ENCODE measurements at places on chromosomes 6 and 20.

DNA sequence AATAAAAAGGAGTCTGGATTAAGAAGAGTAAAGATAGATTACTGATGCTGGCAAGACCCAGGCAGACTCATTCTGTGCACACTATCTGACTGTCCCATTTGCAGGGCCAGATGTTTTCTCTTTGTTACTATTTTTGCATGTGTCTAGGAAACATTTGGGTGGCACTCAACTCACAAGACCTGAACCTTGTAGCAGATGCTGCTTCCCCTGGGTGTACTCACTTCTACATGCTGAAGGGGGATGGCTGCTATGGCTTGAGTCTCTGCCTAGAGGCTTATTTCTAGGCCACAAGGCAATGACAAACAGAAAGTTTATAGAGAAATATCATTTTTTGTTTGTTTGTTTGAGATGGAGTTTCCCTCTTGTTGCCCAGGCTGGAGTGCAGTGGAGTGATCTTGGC, 351.4 kb downstream of the FOXA2 start:
- DNase-seq: no peak

DNA sequence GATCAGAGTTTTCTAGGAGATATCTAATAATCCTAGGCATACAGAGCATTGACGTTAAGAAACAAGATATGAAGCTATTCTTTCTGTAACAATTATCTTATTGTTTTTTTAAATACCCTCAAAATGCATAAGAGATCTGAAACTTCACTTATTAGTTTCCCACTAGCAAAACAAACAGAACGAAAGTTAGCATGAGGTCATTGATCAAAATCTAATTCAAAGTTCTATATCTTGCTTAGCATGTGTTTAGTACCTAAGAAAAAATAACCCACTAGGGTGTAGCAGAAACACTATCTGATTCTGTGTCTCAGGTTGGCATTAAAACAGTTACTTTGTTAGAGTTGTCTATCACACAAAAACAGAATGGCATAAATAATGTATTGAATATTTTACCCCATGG, 1288.4 kb downstream of the EPHA7 start:
- DNase-seq: no peak

- no peak for DNase-seq
Measured at GRCh38 chr20:50346374-50347283, 156.0 kb downstream of the CEBPB start.

DNA sequence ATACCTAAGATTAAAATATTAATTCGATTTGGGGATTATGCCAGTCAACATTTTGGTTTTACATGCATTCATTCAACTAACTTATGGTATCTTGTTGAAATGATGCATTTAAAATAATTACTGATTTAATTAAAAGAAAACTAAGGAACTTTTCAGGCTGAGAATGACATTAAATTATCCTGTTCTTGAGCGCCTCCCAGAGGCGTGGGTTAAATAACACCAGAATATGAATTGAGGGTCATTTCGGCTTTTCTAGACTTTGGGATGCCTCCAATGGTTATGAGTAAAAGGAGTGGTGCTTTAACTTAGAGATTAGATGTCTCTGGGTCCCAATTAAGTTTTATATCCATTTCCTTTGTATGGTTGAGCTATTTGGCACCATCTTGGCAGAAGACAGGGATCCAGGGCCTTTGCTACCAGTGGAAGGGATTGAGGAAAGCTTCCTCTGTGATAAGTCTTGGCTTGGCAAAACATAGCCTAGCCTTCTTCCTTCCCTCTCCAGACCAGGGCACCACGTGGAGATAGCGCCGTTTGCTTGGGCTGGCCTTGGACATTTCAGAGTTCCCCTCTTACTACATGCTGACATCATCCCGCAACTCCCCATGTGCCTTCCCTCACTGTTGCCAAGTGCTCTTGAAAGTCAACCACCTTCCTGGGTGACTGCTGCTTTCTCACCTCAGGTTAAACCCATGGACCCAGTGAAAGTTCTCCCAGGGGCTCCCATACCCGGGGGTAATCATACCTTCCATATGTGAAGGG, 28.7 kb downstream of the GNAS start:
- no peak for DNase-seq

DNA sequence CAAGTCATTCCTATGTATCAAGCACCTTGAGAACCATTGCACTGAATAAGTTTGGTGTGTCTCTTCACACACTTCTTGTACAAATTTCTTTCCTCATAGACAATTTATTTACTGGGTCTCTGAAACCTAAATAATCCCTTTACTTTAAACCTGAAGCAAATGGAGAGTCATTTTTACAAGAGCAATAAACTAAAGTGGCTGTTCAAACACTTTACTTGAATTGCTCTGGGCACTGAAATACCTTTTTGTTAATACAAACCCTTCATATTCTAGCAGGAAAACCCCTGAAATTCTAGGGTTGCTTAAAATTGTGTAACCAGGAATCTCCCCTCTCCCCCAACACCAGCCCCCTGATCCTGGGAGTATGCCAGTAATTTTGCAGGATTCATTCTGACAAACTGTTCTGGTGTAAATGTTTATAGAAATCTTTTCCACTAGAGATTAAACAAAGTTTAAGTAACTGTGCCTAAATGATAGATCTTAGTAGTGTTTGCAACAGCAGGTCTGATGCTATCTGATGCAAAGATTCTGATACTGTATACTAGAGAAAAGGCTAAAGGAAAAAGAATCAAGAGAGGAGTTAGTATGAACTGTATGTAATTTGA, 13.4 kb downstream of the RSPO3 start:
- DNase-seq: no peak

DNA sequence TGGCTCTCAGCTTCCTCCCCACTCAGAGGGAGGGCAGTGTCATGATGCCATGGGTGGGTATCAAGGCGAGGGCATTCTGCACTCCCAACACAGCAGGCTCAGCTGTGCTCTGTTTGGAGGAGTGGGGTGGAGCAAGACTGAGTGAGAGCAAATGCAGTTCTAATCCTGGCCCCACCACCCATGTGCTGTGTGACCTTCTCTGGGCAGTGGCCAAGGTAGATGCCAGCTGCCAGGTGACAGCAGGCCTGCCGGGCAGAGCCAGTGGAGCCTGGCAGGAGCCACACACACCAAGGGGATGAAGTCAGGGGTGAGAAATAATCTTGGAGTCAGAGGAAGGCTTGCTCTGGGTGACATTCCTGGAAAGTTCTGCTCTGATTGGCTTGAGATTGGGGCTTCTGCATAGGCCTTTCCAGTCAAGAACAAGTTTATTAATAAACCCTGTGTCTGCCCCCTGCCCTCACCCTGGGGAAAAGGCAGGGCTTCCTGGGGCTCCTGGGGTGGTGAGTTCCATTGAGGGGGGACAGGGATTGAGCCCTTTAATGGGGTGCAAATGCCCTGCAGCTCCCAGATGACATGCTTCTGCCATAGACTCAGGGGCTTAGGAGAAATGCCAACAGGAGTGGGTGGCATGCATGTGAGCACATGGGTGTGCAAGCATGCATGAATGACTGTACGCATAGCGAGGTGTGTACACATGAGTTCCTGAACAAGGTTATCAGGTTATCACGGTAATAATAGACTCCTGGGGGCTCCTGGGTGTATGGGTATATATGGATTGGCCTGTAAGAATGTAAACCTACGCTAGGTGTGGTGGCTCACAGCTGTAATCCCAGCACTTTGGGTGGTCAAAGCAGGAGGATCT, 134.2 kb downstream of the MRPL14 start:
- DNase-seq: no peak

DNA sequence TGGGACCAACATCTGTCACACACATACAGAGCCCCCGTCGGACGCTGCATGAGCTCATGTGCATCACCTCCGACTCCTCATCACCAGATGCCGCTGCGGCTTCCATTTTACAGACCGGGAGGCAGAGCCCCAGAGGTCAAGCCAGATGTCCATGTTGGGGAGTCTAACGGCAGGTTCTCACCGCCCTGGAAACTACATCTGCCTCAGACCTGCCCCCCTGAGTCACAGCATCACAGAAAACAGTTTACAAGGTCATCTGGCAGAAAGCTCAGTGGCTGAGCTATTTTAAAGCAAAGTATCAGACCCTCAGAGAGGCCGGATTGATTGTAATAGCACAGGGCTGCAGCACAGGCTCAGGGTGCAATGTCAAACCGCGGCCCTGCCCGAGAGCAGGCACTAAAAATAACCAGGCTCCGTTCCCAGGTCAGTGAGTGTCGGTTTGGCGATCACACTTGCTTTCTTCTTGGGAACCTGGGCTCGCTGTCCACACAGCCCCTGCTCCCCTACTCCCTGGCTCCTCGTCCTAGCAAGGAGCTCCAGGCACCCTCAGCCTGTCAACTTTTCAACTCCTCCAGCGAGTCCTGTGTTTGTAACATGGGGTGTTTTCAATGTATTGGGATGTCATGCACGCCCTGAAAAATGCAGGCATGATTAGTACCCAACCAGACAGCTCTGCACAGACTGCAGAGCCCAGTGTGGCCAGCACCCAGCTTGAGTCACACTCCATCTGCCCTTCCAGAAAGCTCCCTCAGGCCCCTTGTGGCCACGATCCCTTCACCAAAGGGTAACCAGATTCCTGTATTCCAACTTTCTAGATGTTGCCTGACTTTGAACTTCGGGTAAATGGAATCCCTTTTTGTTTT, 264.5 kb downstream of the CDH4 start:
- DNase-seq: no peak

- DNase-seq: no peak
Measured at GRCh38 chr6:122730775-122731386, 48.6 kb upstream of the FABP7 start.

GRCh38 chr6:108621117-108621516, 60.4 kb downstream of the FOXO3 start:
- DNase-seq: no peak

DNA sequence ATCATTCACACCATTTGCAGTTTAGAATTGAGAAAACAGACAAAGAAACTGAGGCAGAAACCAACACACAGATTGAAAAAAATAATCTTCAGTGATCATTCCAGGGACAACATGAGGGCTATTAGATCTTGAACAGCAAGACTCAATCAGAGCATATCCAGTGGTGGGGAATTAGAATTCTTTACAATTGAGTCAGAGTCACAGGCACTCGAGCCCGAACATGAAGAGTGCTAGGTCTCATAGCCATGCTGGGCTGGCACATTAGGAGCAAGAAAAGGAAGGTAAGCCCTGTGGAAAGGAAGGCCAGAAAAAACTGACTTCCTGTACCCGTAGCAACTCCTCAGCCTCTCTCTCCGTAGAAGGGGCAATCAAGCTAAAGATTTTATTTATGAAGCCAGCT, 419.9 kb downstream of the HAO1 start:
- DNase-seq: no peak

GRCh38 chr20:36950414-36951197, 902 bp downstream of the SAMHD1 start:
- DNase-seq: peak; percentile 27

- no peak for DNase-seq
Measured at GRCh38 chr6:52590152-52590891, 13.5 kb upstream of the TRAM2 start.

DNA sequence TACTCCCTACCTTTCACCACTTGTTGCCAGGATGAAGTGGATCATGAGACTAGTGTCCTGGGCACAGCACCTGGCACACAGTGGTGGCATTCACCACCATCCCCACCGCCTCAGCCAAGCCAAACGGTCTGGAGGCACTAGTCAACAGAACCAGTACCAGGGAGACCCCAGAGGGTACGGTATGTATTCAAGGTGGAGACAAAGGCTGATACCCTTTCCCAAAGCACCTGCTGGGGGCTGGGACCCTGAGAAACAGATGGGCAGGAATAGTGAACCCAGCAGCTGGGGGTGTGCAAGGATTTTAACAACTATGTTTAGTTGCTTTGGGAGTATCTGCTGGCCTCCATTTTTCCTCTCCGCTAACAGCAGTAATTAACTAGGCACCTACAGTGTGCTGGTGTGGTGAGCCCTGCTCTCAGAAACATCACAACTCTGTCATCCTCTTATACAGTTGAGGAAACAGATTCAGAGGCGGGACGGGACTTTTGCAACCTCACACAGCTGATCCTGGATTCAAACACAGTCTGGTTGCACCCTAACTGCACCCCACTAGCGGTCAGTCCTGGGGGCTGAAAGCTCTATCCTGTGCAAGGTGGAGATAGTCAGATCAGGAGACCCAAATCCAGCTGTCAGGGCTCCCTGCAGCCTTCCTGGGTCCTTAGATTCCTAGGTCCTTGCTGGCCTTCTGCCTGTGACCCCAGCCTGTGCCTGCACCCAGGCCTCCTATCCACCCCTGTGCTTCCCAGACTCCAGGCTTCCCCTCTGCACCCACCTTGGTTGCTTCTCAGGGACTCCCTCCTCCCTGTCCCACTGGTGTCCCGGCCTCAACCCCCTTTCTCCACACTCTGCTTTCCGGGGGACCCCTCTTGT, 1.2 kb downstream of the SNTA1 start:
- DNase-seq: no peak

GRCh38 chr6:128479048-128479666, 41.2 kb downstream of the PTPRK start:
- DNase-seq: no peak

GRCh38 chr6:41713159-41713649, 22.2 kb downstream of the TFEB start:
- DNase-seq: no peak

DNA sequence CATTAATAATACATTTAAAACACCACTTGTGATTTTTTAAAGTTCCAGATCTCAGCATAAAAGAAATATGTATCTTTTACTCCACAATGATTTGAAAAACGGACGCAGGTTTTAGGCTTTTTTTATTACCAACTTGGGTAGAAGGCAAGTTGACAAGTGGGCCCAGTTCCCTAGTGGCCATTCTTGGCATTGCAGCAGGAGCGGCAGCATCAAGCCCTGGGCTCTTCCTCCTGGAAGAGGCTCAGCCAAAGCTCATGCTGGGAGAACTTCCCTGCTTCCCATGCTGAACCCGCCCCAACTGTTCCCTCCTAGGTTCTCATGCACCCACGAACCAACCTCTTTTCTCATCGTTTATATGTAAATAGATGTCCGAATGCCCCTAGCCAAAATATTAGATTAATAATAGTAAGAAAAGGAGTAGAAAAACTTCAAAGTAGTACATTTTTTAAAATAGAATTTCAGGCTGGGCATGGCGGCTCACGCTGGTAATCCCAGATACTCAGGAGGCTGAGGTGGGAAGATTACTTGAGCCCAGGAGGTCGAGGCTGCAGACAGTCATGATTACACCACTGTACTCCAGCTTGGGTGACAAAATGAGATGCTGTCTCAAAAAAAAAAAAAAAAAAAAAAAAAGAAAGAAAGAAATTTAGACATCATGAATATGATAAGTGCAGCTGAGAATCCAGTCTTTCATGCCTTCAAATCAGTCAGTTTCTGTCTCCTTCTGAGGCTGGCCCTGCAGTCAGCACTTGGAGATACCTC, 18.2 kb upstream of the MYB start:
- DNase-seq: peak; percentile 37

- DNase-seq: no peak
Measured at GRCh38 chr6:119133400-119133799, 54.9 kb upstream of the FAM184A start.

GRCh38 chr6:36829919-36830544, 9.2 kb downstream of the CPNE5 start:
- no peak for DNase-seq
